Activated CD8-positive, alpha-beta T cell treated with anti-CD3 and anti-CD28 coated beads for 36 hours (primary cell): ENCODE measurements at places on chromosomes 2 and 18. TPM values are rescaled to one million over a fixed set of nuclear protein-coding genes. Genes with fewer than 3 reads are reported as not detected.
A peak's percentile ranks its signal among the peaks of the same experiment; 100 is the strongest.

DNA sequence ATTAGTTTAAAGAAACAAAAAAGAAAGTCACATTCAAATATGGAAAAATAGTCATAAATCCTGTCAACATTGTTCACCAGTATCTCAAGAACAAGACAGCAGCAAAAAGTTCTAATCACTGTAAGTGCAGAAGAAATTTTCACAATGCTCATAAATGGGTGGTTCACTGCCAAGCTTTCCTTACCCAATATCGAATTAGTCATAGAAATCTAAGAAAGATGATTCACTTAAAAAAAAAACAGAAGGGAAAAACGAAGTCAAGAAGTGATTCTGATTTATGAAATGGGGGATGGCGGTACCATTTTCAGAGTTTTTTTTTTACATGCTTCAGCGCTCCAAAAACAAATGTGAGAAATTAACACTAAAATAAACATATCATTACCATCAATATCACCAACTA, 156.7 kb downstream of the EXOC6B start:
- DNase-seq: no peak

DNA sequence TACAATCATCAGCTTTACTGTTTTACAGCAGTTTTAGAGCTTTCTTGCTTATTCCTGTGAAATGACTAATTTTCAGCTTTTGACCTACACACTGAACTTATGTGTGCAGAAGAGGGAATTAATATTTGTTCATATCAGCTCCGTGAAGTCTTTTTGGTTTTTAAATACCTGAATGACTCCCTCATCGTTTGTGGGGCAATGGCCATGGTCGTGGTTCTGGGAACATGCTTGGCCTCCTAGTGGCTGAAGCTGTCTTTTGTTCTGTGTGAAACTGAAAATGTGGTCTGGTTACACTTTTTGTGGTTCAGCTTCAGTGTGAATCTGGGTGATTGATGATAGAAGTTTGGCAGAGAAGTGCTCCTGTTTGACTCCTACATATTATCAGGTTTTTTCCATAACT, 408.1 kb downstream of the THSD7B start:
- no peak for DNase-seq

- no peak for DNase-seq
Observed at GRCh38 chr18:11121443-11121849, 27.9 kb downstream of the PIEZO2 start.

DNA sequence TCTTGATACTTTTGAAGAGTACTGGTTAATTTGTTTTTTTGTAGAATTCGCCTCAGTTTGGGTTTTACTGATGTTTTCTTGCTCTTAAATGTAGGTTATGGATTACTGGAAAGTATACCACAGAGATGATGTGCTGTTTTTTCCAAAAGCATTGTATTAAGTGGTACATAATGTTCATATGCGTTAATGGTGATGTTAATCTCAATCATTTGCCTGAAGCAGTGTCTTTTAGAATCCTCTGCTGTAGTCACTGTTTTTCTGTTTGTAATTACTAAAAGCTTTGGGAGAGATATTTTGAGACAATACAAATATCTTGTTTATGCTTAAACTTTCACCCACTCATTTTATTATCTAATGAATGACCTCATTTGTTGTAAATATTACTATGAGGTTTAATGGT, 163.4 kb upstream of the LRP1B start:
- DNase-seq: no peak

DNA sequence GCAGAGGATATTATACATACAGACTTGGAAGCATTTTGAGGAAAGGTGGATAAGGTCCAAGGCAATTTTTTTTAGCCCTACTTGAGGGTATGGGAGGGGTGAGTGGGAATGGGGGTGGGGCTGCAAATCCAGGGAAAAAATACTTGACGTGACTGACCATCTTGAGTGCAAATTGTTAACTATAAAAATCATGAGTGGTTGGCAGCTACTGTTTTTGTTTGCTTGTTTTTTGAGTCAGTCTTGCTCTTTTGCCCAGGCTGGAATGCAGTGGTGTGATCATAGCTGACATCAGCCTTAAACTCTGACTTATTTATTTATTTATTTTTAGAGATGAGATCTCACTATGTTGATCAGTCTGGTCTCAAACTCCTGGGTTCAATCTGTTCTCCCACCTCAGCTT, 458.8 kb downstream of the PIK3C3 start:
- no peak for DNase-seq

Gene SMYD1
- total RNA-seq: not detected

DNA sequence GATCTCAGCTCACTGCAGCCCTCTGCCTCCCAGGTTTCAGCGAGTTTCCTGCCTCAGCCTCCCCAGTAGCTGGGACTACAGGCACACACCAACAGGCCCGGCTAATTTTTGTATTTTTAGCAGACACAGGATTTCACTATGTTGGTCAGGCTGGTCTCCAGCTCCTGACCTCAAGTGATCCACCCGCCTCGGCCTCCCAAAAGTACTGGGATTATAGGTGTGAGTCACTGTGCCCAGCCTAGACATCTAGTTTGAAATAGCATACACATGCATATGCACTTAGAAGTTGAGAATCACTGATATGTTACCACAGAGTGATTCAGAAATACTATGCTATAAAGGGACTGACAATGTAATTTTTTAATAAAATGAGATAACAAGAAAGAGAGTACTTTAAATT, 69.8 kb upstream of the CDKL4 start:
- DNase-seq: no peak

DNA sequence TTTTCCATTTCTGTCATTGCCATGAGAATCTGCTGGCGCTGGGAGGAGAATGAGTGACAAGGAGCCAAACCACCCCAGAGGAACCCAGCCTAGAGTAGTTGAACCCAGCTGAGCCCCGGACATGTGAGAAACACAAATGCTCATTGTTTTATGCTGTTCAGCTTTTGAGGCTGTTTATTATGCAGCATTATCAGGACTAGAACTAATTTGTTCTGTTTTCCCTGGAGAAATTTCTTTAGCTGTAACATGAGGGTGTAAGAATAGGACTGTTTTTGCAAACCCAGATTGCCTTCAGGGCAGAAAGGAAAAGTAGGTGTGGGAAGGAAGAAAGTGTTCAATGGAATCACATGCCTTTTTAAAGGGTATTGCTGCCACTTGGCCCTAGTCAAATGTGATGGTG, 28.5 kb upstream of the DOCK10 start:
- no peak for DNase-seq

GRCh38 chr18:72866901-72867745, 664 bp downstream of the NETO1 start:
- no peak for DNase-seq

GRCh38 chr2:122868646-122869275, 1113.3 kb downstream of the TSN start:
- no peak for DNase-seq

- DNase-seq: no peak
Observed at GRCh38 chr2:111219285-111219684, 98.6 kb downstream of the BCL2L11 start.

DNA sequence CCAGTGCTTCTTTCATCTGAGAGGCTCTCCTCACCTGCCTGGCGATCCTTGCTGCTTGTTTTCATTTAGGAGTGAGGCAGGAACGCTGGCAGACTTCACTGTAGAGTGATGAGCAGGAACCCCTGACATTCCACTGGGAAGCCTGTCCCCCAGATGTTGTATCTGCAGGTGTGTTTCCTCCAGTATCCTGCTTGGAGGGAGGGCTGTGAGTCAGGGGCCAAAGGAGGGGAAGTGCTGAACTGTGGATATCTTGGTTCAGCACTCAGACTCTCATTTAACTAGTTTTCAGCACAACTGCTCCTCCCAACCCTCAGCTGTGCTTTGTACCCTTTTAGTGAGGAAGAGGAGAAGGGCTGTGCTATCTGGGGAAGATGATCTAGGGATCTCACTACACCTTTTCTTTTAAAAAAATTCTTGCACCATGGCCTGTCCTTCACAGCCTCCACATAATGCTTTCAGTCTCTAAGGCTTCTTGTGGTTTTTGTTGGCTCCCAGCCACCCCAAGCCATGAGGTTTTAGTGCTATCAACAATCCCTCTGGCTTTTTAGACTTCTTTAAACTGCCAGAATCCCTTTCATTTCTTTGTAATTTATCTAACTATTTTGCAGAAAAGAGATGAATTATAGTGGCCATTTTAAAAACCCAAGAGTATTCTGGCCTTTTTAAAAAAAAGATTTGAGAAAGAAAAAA, 11.2 kb downstream of the ANKAR start:
- DNase-seq: peak; percentile 47

- DNase-seq: peak; percentile 76
Observed at GRCh38 chr2:160427629-160428404, 65.8 kb downstream of the RBMS1 start.

DNA sequence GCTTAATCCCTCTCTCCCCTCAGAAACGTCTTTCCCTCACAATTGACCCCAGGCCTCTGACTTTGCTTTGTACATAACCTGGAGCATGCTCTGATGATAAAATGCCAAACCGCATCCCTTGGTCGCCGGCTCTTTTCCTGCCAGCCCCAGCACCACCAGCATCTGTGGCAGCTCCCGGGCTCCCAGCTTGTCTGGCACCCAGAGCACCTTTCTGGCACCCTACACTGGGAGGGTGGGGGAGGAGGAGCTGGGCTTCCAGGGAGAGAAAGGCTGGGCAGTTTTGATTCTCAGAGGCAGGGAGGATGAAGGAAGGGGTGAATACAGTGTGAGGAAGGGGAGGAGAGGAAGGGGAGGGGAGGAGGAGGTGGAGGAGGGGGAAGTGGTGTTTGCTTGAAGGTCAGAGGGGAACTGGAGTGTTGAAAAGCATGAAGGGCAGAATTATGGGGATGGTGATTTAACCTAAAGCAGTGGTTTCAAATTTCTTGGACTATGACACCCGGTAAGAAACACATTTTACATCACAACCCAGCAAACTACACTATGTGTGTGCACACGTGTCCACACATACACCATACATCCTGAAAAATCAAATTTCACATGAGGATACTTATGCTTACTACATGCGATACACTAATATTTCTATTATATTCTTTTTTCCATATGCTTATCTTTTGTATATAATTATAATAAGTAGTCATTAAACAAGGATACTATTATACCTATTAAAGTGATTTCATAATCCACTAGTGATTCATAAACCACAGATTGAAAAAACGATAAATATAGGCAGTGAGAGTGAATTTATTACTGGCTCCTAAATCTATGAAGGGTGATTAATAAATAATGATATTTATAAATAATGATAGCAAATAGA, 30.0 kb upstream of the IGFBP2 start:
- no peak for DNase-seq

GRCh38 chr18:13362051-13362450, 143.5 kb downstream of the LDLRAD4 start:
- no peak for DNase-seq

- no peak for DNase-seq
Observed at GRCh38 chr2:60520917-60521539, 32.4 kb downstream of the BCL11A start.

GRCh38 chr2:117679952-117680351, 134.5 kb upstream of the DDX18 start:
- DNase-seq: no peak

DNA sequence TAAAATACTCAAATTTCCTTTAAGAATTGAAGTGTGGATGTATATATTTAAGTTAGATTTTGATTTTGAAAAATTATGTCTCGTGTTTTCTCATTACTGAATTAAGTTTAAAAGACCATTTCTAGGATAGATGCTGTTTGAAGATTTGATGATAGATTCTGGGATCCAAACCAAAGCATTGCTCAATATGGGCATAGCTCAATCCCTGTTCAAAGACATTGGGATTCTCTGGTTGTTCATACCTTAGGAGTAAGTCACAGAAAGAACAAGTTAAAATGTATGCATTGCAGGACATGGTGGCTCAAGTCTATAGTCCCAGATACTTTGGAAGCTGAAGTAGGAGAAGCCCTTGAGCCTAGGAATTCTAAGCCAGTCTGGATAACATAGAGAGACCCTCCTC, 622.3 kb downstream of the ADCYAP1 start:
- DNase-seq: no peak

Gene SERPINB10
- not detected for total RNA-seq

DNA sequence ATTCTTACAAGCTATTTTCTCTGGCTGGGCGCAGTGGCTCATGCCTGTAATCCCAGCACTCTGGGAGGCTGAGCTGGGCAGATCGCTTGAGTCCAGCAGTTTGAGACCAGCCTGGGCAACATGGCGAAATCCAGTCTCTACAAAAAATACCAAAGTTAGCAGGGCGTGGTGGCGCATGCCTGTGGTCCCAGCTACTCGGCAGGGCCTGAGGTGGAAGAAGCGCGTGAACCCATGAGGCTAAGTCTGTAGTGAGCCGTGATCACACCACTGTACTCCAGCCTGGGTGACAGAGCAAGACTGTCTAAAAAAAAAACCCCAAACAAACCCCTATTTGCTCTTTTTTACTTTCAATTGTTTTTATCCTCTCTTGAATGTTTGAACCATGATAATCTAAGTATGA, 37.0 kb downstream of the PPP4R1 start:
- DNase-seq: no peak

DNA sequence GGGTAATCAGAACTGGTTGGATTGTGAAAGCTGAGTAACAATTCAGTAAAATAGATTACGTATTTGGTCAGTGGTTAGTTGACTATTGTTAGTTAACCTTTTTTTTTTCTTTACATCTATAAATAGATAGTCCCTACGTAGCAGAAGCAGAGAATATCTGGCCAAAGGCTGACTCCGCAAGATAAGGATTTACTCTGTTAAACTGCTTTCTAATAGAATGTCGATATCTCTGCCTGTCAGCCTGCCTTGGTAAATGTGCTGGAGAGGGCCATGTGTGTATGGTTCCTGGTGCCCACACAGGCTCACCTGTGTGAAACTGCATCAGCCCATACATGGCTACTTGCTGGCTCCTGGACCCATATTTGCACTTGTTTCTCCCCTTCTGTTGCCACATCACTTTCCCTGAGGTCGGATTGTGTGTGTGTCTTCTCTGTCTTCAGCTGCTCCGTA, 94.4 kb downstream of the CRIM1 start:
- no peak for DNase-seq

Gene FBLN7
- total RNA-seq: 7.4 TPM

Gene TMEM247
- total RNA-seq: not detected

GRCh38 chr2:172558372-172558771, 2.5 kb downstream of the PDK1 start:
- DNase-seq: no peak

- DNase-seq: no peak
Observed at GRCh38 chr2:11865805-11866204, 119.4 kb downstream of the LPIN1 start.

DNA sequence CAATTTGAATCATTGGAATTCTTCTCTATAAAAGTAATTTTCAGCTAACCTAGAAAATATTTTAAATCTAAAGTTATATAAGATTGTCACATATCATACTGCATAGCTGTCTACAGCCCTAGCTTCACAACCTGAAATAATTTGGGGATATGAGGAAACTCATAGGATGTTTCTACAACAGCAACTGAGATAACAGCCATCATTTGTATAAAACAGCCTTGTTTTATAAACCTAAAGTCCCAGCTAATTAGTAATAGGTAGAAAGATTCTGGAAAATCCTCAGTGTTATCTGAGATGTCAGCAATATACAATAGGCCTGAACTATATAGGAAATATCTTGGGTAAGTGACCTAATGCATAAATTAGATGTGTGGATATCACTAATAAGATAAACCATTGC, 47.6 kb upstream of the TSPYL6 start:
- no peak for DNase-seq
